BE2C (cell line): ENCODE measurements at places on chromosomes 4 and X.

GRCh38 chr4:54089875-54090274, 10.1 kb upstream of the GSX2 start:
- DNase-seq, result no peak

- DNase-seq, result no peak
Measured at GRCh38 chrX:12378706-12379105, 240.4 kb downstream of the FRMPD4 start.

DNA sequence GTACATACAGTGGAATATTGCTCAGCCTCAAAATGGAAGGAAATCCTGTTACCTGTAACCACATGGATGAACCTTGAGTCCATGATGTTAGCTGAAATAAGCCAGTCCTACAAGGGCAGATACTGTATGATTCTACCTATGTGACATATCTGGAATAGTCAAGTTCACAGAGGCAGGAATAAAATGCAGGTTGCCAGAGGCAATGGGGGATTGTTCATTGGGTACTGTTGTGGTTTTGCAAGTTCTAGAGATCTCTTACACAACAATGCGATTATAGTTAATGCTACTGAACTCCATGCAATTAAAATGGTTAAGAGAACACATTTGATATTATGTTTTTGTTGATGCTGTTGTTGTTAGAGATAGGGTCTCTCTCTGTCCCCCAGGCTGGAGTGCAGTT, 74.6 kb downstream of the SHROOM2 start:
- no peak for DNase-seq

GRCh38 chrX:2654436-2655340, 36.4 kb upstream of the CD99 start:
- DNase-seq, result no peak

- DNase-seq, result no peak
Measured at GRCh38 chr4:71232056-71232430, 106.8 kb upstream of the SLC4A4 start.

GRCh38 chr4:95548738-95549245, at the start of gene UNC5C:
Gene UNC5C, minus strand, starts transcription at chr4:95548973.
- peak; percentile 96 for DNase-seq

DNA sequence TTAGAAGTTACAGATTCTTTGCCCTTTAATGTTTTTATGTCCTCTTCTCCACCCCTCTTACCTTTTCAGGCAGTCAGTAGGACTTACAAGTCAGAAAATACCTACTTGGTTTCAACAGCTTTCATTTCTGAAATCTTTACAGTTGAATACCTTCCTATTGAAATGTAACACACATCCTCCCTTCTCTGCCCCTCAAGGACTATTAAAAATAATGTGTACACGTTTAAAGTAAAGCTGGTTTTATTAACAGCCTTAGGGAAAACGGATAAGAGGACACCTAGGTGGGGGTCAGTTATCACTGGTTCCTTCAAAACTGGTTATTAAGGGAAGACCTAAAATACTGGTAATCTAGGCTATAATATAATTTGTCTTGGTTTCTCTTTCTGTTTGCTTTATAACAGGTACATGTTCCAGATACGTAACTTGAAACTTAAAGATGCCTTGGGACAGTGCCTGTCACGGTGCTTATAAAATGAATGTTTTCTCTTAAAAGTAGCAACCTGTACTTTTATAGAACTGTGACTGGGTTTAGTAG, 1.8 kb downstream of the CCSER1 start:
- DNase-seq, result no peak

- peak; percentile 37 for DNase-seq
Measured at GRCh38 chrX:18833071-18833731, 125.8 kb downstream of the PPEF1 start.

DNA sequence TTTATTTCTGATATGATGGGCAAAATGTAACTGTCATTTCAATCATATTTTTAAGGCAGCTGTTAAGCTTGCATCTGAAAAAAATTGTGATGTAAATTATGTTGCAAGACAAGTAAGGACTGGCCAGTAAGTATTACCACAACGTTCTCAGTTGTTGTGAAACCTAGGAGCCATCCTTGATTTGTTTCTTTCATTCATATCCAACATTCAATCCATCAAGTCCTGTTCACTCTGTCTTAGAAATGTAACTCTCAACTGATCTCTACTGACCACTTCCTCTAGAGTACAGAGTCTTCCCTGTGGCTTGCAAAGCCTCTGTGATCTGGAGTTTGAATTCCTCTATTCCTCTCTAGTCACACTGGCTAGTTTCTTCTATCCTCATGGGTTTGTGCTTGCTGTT, 161.4 kb upstream of the MAD2L1 start:
- no peak for DNase-seq

GRCh38 chr4:81627590-81627989, 155.9 kb upstream of the RASGEF1B start:
- no peak for DNase-seq

- DNase-seq, result no peak
Measured at GRCh38 chr4:30952526-30953219, 232.5 kb downstream of the PCDH7 start.

GRCh38 chrX:43589735-43590134, 66.4 kb upstream of the MAOA start:
- DNase-seq, result no peak

- DNase-seq, result peak; percentile 80
Measured at GRCh38 chr4:6873792-6874461, 35.7 kb upstream of the TBC1D14 start.

DNA sequence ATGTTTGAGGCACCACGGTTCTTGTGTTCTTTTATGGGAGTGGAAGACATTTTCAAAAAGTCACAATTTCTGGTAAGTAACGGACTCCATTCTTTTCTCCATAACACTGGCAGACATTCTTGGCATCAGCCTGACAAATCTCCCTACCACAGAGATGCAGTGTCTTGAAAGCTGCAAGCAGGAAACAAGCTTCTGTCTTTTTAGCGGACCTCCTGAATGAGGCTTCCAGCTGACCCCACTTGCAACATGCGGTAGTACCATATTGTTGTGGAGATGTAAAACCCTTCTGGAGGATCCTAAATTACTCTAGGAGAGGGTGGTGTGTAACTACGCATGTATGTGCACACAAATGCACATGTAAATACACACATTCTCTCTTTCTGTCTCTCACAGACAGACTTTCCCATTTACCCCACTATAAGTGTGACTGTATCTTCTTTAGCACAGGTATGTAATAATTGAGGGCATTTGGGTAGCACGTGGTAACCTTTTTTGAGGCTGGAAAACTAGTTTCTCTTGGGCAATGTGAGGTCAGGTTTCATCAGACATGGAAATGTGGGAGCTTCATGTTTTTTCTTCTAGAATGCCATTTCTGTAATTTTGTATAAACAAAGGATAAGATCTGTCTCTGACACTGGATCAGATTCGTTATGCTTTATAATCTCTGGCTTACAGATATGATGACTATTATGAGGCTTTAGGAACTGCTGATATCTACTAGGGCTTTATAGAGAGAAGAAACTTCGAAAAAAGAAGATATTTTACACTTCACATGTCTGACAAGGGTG, 130.1 kb downstream of the MGST2 start:
- no peak for DNase-seq

GRCh38 chrX:133350751-133351150, 64.5 kb downstream of the GPC4 start:
- DNase-seq, result no peak

DNA sequence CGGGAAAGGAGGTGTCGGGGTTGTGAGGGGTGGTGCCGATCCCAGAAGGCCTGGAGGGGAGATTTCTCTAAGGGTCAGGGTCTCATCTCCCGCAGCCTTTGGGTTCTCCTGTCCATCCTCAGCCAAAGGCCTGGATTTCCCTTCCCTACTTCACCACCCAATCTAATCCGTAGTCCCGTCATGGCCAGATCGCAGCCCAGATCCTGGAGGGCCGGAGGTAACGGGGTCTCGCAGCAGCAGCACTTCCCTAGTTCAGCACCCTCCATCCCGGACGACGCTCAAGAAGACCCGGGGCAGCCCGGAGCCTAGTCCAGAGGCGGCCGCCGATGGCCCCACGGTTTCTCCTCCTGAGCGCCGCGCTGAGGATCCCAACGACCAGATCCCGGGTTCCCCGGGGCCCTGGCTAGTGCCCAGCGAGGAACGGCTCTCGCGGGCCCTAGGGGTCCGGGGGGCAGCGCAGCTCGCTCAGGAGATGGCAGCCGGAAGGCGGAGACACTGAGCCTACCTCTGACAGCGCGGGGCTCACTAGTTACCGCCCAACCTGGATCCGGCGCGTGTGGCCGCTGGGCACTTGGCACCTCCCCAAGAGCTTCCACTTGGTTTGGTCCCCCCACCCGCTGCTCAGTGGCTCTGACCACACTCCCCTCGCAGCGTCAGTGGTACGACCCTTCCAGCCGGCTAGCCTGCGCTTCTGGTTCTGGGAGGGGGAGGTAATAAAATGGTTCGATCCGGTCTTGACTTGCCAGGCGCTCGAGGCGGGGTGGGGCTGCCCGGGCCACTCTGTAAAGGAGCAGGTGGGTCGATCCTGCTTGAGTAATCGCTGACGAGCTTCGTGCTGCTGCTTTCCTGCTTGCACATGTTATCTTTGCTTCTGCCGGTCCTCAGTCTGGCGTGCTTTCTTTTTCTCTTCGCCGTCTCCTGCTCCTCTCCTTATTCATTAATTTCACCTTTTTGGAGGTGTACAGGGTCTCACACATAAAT, 3.6 kb downstream of the MAGIX start:
- peak; percentile 89 for DNase-seq

GRCh38 chr4:180150818-180151217, 2092.4 kb upstream of the TENM3 start:
- no peak for DNase-seq

DNA sequence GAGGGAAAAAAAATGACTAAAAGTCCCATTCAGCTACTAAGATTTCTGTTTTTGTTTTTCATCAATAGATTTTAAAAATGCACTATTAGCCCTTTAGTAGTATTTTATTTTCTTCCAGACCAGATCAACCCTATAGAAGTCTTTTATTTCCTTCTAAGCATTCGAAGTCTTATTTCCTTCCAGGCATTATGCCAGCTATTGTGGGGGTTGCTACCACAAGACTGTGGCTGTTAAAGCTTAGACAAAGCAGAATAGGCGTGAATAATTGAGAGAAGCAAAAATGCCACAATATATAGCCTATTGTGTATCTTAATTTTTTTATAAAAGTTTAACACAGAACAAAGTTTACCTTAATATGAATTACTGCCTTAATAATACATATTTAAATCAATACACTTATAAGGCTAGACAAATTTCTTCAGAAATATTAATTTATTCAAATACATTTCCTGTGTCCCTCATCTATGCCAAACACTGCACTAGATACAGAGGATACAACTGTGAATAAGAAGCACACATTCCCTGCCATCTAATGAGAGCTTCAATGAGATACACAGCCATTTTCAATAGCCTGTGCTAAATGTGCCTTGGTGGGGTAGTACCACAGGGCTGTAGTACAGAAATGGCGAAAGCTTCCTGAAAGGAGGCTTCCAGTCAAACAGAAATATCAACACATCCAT, 33.1 kb downstream of the SLC10A7 start:
- DNase-seq, result no peak

- DNase-seq, result no peak
Measured at GRCh38 chrX:71378732-71379131, 12.6 kb downstream of the TAF1 start.

DNA sequence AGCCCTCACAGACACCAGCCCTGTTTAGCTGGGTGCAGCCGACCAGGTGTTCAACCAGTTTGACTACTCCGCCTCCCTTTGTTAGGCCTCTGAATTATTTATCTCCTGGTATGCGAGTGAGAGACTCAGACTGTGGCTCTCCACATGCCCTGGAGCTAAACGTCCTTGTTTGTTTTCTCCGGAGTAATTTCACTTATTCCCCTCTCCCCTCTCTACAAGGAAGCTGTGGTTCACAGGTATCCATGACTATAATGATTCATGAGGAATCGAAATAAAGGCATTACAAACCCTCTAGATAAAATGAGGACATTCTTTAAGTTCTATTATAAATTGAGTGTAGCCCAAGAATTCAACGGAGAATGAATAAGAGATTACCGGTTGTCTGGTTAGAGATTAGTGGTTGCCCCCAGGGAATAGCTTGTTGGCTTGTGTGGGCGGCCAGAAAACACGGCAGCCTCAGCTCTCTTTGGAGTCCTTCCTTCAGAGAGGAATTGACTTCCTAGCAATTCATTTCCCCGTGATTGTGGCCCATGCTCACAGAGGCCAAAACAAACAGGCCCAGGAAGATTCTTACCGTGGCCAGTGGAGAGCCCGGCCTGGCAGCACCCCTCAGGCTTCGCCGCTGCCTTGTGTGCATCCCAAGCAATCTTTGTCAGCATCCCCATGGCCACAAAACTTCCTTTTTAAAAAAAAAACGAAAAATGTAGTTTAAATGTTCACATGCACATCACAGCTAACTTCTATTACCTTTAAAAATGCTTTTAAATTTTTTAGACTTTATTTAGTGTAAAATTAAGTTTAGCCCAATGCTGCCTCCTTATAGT, 60.2 kb upstream of the CBR4 start:
- peak; percentile 74 for DNase-seq

DNA sequence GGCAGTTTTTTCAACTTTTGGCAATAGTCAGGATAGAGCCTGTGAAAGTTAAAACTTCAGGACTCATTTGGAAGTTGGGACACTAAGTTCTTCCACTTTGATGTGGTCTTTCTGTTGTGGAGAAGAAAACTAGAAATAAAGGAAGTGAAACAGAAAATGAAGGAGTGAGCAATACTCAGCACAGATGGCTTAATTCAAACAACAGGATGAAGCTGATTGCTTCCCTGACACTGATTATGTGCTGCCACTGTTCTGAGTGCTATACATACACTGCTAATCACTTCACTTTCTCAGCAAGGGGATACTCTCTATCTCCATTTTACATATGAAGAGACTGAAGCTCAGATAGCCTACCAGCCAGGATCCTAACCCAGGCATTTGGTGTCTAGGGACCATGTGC, 235.1 kb upstream of the CPEB2 start:
- no peak for DNase-seq

DNA sequence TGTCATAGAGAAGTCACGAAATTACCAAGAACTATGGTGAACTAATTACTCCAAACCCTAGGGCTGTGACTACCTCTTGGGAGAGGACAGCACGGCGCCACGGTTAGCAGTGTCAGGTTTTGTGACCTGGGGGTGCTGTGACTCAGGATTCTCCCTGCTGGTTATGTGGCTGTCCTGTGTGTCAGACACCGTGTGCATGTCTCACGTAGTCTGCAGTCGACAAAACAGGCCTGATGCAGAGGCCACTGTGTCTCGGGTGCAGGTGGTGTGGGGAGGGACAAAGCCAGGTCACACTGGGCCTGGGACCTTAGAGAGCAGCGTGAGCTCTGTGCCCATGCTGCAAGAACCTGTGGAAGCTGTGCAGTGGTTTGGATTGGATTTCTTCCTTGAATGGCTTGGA, 34.1 kb downstream of the TNIP2 start:
- no peak for DNase-seq

GRCh38 chr4:78650106-78651024, 98.8 kb downstream of the ANXA3 start:
- no peak for DNase-seq

GRCh38 chr4:108350332-108350731, 181.6 kb upstream of the LEF1 start:
- peak; percentile 71 for DNase-seq

DNA sequence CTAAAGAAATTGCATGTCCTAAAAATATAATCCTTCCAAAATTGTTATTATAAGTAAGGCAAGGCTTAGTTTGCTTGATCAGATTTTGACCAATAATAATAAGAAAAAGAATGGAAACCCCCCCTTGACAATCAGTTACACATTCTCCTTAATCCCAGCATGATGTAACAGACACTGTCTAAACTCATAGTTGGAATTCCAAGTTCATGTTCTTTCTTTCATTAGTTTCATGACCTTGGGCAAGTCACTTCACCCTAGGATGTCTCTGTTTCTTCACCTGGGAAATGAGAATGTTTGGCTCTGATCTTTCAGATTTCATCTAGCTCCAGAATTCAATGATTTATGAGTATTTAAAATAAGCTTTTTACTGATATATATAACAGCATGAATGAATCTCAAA, 64.8 kb downstream of the MAML3 start:
- no peak for DNase-seq
